ENCODE measurements at places on chromosomes 4 and X.
A peak's percentile ranks its signal among the peaks of the same experiment; 100 is the strongest.

GRCh38 chr4:106914223-106914622 is 121.9 kb downstream of the DKK2 start:
- no peak for DNase-seq

GRCh38 chr4:38131371-38132091 is 171.3 kb downstream of the PTTG2 start:
- DNase-seq: peak; percentile 74

- DNase-seq: no peak
Observed at GRCh38 chrX:153485396-153486080, 9.2 kb upstream of the BGN start.

DNA sequence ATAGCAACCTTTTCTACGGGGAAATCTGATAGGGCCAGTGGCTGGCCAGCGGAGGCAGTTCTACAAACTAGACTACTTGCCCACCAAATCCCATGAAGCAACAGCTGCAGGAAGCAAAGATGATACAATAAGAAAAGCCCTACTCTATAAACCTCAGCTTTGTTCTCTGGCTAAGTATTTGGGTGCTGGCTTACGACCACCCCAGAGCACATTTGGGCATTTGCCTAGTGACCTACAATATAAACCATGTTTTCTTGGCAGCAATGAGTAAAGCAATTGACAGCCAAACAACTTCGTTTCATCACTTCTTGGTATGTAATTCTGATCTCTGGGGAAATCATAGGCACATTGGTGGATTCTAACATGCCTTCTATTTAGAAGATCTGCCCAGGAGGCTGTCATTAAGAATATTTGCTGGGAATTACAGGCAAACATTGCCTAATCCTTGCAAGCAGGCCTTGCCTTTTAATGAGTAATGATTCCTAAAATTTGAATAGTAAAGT is 7.5 kb upstream of the LHFPL1 start:
- no peak for DNase-seq

GRCh38 chr4:155758481-155759371 is at the start of gene GUCY1B1:
GUCY1B1 (plus strand) TSS chr4:155759021; CDS start chr4:155759141, 120 bp downstream.
- peak; percentile 89 for DNase-seq

GRCh38 chr4:186722796-186723291 is 812 bp downstream of the FAT1 start:
- no peak for DNase-seq

GRCh38 chrX:12929701-12930100 is 23.3 kb downstream of the TLR8 start:
- DNase-seq: no peak

DNA sequence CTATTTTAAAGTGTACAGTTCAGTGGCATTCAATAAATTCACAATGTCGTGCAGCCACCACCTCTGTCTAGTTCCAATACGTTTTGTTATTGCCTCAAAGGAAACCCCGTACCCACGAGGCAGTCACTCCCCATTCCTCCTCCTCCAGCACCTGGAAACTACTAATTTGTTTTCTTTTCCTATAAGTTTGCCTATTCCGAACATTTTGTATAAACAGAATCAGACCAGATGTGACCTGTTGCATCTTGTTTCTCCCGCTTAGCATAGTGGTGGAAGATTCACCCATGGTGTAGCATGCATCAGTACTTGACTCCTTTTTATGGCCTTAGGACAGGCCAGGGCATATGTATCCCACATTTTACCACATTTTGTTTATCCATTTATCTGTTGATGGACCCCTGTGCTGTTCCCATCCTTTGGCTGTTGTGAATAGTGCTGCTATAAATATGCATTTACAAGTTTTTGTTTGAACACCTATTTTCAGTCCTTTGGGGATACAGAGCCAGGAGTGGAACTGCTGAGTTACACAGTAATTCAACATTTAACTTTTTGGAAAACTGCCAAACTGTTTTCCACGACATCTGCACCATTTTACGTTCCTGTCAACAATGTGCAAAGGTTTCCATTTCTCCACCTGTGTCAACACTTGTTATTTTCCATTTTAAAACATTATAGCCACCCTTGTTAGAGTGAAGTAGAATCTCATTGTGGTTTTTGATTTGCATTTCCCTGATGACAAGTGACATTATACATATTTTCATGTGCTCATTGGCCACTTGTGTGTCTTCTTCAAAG is 57.8 kb upstream of the STX18 start:
- no peak for DNase-seq

GRCh38 chr4:2284934-2285612 is 23.2 kb upstream of the MXD4 start:
- no peak for DNase-seq

- no peak for DNase-seq
Observed at GRCh38 chrX:13364230-13364857, 44.5 kb upstream of the ATXN3L start.

DNA sequence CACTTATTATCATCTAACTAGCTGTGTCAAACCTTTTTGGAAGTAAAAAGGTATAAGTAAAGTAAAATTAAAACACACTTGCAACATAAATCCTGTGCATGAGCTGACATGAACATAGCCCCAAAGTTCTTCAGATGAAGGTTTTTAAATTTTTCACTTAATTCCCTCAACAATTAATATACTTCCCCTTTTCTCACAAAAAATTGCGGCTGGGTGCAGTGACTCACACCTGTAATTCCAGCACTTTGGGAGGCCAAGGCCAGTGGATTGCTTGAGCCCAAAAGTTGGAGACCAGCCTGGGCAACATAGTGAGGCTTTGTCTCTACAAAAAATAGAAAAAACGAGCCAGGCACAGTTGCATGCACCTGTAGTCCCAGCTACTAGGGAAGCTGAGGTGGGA is 16.8 kb downstream of the RASGEF1B start:
- DNase-seq: no peak

- no peak for DNase-seq
Observed at GRCh38 chr4:14222377-14223029, 595.0 kb upstream of the BOD1L1 start.

DNA sequence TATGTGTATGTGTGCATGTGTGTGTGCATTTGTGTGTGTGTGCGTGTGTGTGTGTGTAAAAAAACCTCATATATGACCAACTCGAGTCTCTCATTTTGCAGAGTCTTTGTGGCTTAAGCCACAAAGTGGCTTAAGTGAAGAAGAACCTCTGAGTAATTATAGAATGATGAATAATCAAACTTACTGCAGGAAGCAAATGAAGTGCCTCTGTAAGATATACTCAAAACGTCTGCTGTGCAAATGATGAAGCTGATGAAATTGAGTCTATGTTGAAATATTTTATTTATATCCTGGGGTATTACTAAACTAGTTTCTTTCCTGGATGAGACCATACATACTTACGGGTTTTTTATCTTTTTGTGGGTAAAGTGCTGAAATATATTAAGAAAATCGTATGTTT is 1198.7 kb downstream of the PCDH7 start:
- DNase-seq: no peak

DNA sequence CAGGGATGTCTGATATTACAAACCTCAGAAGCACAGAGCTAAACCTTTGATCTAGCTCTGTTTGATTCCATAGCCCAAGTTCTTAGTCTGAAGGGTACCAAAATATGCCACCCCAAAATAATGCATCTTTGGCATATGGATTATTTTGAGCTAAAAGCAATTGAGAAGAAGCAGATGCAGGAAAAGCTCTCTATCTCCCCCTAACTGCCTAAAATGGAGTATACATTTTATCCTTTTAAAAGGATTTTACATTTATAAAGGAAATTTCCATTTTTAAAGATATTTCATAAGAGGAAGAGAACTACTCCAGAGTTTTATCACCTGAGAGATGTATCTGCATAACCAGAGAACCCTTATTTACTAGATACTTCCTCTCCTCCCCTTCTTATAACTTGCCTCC is 158.7 kb downstream of the ZNF674 start:
- no peak for DNase-seq

GRCh38 chr4:9592010-9592409 is 147.8 kb downstream of the DEFB131A start:
- DNase-seq: no peak

DNA sequence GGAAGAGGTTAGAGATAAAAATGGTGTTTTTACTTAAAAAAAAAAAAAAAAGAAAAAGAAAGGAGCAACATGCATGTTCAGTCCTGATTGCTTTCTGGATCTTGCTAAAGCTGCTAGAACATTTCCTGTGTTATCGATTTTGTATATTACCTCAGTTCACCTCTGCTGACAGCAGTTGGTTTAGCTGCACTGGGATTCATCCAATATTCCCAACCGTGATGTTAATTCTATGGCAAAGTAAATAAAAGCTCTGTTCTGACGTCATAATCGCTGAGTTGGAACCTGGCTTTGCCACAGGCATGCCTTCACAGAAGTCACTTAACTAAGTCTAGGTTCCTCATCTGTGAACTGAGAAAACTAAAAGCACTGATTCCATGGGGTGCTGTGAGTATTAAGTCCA is 90.7 kb upstream of the SORBS2 start:
- no peak for DNase-seq

GRCh38 chr4:110201502-110201901 is 3.1 kb upstream of the ELOVL6 start:
- no peak for DNase-seq

GRCh38 chr4:172881645-172882044 is 287.0 kb upstream of the GALNT7 start:
- no peak for DNase-seq

GRCh38 chr4:122050841-122051240 is 99.0 kb upstream of the TRPC3 start:
- no peak for DNase-seq

- no peak for DNase-seq
Observed at GRCh38 chrX:131816551-131817136, 206.5 kb upstream of the STK26 start.

GRCh38 chr4:74823194-74823593 is 28.9 kb upstream of the BTC start:
- no peak for DNase-seq

DNA sequence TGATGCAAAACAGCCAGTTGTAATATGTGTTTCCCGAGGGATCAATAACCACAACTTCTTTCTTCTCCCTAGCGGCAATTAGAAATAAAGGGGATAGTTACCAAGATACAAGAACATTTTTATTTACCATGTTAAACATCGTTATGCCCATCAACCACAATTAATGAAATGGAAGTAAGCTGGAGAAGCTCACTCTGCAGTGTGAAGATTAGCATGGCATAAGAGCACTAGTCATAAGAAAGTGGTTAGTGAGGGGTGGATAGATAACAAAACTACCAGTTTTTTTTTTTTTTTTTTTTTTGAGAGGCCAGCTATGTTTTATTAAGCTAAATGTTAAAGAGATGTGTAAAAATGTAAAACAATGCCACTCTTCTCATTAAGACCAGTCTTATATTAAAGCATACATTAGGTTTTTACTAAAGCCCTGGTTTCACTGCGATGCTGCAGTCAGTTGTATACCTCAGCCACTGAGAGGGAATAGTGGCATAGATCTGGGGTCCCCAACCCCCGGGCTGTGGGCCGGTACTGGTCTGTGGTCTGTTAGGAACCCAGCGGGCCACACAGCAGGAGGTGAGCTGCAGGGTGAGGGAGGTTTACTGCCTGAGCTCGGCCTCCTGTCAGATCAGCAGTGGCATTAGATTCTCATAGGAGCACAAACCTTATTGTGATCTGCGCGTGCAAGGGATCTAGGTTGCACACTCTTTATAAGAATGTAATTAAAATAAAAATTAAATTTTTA is 27.9 kb upstream of the NFXL1 start:
- no peak for DNase-seq

DNA sequence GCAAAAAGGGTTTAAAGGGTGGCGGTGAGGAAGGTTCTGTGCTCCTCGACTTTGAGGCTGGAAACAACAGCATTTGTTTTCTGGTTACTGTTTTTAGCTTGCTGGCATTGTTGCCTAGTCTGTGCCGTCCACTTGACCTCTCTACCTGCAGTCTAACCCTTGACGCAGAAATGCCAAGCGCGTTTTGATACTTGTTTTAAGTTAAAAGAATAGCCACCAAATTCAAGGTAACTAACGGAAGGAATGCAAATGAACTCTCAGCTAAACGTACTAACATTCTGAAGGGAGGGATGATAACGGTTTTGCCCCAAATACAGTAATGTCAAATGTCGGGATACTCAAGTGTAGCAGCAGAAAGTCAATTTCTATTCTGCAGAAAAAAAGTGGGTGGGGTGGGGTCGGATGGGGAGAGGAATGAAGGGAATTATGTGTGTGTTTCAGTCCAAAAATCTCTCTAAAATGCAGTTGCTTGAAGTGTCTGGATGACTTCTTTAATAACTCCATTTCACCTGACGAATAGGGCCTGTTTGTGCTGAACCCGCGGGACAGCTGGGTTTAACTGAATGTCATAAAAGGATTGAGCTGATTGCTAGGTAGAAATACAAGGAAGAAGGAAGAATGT is 3.4 kb upstream of the NKX6-1 start:
- no peak for DNase-seq

DNA sequence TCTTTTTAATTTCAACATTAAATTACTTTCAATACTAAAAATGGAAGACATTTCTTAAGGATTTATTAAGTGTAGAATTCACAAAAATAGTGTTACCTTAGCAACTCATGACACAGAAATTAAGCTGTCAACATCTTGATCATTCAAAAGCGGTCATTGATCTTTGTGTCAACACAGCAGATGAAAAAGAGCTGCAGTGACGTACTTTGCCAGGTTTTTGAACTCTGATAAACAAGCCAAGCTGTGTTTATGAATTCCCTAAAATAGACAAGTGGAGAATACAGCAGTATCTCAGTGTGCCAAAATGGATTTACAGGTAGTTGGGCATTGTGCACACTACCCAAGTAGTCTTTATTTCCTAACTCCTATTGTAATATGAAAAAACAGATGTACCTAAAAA is 1141.8 kb upstream of the PCDH7 start:
- no peak for DNase-seq

- DNase-seq: no peak
Observed at GRCh38 chr4:142474398-142475087, 371.6 kb downstream of the INPP4B start.

- DNase-seq: no peak
Observed at GRCh38 chr4:139666735-139667281, 1.2 kb downstream of the MGST2 start.

- no peak for DNase-seq
Observed at GRCh38 chr4:129140521-129140920, 44.6 kb downstream of the C4orf33 start.

DNA sequence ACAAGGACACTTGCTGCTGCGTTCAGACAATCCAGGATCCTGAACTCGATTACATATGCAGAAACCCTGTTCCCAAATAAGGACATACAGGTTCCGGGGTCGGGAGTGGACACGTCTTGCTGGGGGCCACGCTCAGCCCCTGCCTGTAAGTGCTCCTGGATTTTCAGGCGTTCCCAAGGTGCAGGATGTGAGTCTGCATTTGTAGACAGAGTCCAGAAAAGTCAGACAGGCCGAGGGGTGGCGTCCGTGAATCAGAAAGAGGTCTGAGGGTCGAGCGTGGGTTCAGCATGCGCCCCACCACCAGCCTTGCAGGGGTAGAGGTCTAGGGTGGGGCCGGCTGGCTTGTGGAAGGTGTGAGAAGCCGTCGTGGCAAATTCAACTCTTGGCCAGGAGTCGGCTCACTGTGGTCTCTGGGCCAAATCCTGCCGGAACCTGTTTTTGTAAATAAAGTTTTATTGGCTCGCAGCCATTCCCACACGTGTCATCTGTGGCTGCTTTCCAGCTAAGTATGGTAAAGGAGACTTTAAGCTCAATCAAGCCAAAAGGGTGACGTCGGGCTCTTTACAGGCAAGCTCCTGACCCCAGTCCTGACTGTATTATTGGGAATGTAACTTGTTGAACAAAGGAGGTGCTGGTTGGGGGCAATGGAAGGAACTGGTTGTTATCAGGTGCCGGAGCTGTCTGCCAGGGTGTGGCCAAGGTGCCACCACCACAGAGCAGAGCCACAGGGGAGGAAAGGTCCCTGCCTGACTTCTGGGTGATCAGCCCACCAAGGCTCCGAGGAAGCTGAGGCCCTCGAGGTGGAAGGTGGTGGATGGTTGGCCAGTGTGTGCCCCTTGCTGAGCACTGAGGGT is 7.4 kb downstream of the DOK7 start:
- no peak for DNase-seq

GRCh38 chrX:3293251-3293650 is 53.2 kb downstream of the MXRA5 start:
- DNase-seq: no peak
